ENCODE measurements at places on chromosomes 7 and 10.
A peak's percentile ranks its signal among the peaks of the same experiment; 100 is the strongest.

DNA sequence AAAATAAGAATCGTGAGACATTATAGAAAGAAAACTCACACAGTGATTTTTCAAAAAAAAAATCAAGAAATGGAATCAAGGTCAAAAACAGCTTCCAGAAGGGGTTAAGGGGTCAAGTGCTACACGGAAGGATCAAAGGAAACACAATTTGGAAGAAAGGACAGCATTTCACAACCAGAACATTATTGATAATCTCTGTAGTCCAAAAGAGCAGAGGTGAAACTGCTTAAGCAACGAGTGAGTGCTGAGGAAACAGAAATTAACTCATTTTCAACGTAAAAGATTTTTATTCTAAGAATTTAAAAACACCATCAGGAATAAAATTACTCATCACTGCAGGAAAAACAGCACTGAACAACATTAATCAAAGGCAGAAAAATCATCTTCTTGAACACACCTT lies 23.5 kb downstream of the MINDY3 start:
- DNase-seq: no peak

DNA sequence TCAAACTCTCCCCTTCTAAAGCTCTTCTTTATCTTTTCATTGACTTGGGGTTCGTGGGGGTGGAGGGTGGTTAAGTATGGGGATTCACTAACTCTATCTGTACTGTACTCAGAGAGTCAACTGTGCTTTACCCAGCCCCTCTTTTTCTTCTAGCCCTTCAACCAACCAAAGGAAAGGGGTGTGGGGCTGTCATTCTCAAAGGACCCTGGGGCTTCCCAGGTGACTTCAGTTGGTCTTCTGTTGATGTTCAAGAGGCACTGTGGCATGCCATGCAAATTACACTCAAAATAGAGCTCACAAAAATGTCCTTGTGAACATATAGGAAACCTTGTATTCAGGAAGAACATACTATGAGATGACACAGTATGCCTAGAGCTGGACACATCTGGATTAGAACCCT lies 16.9 kb upstream of the RHOBTB1 start:
- no peak for DNase-seq

DNA sequence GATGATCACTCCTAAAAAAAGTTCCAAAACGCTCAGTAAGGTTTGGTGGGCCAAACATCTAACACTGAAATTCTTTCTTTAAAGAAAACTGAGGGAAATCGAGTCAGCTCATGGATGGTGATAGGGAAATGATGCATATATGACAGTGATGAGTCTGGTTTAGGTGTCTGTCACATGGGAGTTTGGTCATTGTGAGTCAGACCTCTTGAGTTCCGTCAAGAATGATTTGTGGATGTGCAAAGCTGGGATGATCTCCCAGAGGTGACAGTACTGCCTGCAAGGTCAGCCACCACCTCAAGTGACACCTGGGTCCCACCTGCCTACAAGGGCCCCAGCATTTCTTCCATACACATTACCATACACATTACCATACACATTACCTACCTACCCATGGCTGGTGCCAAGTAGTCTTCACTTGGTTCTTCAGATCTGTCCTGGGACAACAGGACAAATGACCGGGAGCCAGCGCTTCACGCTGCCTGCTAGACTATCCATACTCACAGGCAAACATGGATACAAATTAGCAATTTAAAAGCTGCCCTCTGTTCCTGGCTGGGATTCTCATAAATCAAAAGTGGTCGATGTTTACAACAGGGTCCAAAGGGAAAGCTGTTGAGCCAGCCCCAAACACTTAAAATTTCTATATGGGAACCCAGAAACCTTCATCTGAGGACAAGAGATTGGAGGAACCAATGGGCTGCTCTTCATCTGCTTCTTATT lies 128.4 kb downstream of the ADAM12 start:
- DNase-seq: no peak

GRCh38 chr10:43667317-43667731 lies 18.6 kb upstream of the ZNF32 start:
- DNase-seq: no peak

GRCh38 chr10:89404104-89405047 lies 10.0 kb upstream of the IFIT5 start:
- no peak for DNase-seq

DNA sequence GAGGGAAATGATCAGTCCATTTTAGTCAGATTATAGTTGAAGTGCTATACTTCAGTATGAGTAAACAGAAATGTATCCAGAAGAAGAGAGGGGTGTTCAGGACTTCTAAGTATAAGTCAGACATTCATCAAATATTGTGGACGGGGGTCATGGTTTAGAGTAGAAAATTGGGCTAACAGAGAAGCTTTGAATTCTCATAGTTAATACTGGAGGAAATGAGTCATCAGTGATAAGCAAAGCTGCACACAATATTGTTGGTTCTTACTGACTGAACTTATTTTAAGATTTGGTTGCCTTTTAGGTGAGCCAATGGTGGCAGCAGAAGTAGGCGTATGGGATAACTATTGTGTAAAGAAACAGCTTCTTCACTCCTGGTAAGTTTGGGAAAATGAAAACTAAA lies 1.7 kb upstream of the SUMF2 start:
- DNase-seq: peak; percentile 77

GRCh38 chr10:117663750-117664149 lies 121.2 kb downstream of the EMX2 start:
- DNase-seq: peak; percentile 37

- no peak for DNase-seq
These were observed 59.7 kb upstream of the LAMB4 start for GRCh38 chr7:108189733-108190388.

- DNase-seq: peak; percentile 23
These were observed 45.6 kb upstream of the PDE1C start for GRCh38 chr7:32115831-32116230.

GRCh38 chr10:30738416-30738815 lies 108.9 kb upstream of the LYZL2 start:
- no peak for DNase-seq

DNA sequence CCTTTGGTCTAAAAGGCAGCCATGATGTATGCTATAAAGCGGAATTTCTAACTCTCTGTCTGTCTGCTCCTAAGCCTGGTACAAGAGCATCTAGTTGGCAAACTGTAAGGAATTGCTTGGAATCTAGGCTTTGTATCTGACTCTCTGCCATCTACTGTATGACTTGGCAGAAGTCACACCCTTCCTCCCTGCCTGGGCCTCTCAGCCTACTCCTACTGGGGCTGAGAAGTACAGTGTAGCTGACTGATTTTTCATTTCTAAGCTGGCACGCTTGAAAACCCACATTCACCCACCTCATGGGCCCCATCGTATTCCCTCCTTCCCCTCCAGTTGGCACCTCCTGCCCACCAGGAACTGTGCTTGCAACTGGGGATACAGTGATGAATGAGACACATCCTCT lies 435.2 kb downstream of the PLXNA4 start:
- no peak for DNase-seq

GRCh38 chr7:141874787-141875186 lies 33.5 kb upstream of the PRSS37 start:
- DNase-seq: peak; percentile 30

- DNase-seq: peak; percentile 73
These were observed 68.1 kb downstream of the TNS3 start for GRCh38 chr7:47513741-47514241.

DNA sequence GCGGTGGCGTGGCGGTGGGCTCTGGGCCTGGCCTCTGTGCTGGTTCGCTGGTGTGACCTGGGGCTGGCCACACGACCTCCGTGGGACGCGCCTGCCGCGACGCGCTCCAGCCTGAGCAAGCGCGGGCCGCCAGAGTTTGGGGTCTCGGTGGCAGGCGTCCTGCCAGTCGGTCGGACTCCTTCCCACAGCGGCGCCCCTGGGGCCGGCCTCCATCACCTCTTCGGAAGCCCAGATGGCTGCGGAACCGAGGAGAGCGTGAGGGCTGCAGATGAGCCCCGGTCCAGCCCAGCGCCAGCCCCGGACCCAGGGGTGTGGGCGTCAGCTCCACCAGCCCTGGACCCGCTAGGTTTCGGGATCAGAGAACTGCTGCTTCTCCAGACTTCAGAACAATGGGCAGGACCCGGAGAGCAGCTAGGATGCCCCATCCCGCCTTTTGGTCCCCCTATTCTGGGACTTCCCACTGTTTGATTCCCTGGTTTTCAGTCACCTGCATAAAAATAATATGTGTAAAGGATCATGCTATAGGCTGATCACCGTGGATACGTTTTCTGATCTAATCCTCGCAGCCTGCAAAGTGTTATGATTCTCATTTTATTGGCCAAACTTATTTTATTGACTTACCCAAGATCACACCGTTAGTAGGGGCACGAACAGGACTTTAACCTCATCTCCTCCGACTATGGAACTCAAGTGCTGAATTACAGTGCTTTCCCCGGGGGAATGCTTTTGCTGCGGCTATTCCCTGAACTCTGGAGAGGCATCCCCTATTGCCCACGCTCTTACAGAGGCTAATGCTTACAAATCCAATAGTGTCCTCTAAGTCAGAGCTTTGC lies 2.8 kb downstream of the CYP26C1 start:
- DNase-seq: no peak

- no peak for DNase-seq
These were observed 52.3 kb upstream of the EN2 start for GRCh38 chr7:155405399-155406318.

DNA sequence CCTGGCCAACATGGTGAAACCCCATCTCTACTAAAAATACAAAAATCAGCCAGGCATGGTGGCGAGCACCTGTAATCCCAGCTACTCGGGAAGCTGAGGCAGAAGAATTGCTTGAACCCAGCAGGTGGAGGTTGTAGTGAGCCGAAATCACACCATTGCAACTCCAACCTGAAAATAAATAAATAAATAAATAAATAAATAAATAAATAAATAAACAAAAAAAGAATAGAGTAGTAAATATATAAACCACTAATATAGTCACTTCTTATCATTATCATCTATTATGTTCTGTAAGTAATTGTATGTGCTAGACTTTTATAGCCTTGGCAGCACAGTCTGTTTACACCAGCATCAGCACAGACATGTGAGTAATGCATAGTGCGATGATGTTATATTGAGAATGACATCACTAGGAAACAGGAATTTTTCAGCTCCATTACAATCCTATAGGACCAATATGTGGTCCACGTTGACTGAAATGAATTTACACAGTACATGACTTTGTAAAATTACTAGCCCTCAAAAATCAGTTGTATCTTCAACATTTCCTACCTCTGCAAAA lies 385.4 kb upstream of the ANKRD30A start:
- DNase-seq: peak; percentile 29

Measured in HCEC 1CT (cell line).